ENCODE measurements at places on chromosomes 16 and 17. TPM values are rescaled to one million over a fixed set of nuclear protein-coding genes. Genes with fewer than 3 reads are reported as not detected.

CTF1 gene
- 1.9 TPM for total RNA-seq

HOXB5 gene
- 0.32 TPM for total RNA-seq

ORAI3 gene
- total RNA-seq = 12.2 TPM

KRT20 gene
- not detected for total RNA-seq

DNA sequence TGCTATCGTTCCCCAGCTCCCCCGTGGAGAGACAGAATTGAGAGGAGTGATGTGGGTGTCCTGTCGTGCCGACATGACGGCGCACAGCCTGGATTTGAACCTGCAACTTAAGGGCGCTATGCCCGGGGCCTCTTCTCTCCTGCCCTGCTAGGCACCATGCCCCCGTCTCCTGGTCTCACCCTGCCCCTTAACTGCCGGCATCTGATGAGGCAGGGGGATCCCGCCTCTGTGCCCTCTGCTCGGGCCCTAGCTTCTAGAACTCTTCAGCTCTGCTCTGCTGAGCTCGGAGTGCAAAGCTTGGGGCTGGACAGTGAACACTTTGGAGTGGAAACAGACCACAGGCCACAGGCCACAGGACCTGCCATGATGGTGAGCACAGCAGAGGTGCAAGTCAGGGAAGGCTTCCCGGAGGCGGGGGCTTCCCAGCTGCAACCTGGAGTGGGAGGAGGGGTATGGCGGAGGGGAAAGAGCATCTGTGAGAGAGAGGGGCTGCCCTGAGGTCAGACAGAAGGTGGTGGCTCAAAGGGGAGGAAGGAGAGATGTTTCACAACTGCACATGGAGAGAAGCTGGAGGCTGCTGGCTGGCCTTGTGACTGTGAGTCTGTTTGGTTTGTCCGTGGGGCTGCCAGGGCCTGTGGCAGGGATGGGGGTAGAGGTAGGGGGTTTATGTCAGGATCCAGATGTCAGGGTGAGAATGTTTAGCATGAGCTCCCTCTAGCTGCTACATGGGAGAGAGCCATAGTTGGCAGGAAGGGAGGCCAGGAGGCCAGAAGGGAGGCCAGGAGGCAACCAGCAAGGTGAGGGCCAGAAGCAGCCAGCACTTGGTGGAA, 107.8 kb downstream of the CRLF3 start:
- H3K4me3 ChIP-seq = no peak overlapping the region
- no peaks in the 10 kb centered on the region for H3K36me3 ChIP-seq
- DNase-seq = no peak
- no peaks in the 10 kb centered on the region for H3K27me3 ChIP-seq
- H3K27ac ChIP-seq = no peak overlapping the region

- no peaks in the 10 kb centered on the region for H3K4me1 ChIP-seq
- no peaks in the 10 kb centered on the region for H3K36me3 ChIP-seq
Measured at GRCh38 chr17:3766779-3767178, 34.2 kb downstream of the ITGAE start.

DNA sequence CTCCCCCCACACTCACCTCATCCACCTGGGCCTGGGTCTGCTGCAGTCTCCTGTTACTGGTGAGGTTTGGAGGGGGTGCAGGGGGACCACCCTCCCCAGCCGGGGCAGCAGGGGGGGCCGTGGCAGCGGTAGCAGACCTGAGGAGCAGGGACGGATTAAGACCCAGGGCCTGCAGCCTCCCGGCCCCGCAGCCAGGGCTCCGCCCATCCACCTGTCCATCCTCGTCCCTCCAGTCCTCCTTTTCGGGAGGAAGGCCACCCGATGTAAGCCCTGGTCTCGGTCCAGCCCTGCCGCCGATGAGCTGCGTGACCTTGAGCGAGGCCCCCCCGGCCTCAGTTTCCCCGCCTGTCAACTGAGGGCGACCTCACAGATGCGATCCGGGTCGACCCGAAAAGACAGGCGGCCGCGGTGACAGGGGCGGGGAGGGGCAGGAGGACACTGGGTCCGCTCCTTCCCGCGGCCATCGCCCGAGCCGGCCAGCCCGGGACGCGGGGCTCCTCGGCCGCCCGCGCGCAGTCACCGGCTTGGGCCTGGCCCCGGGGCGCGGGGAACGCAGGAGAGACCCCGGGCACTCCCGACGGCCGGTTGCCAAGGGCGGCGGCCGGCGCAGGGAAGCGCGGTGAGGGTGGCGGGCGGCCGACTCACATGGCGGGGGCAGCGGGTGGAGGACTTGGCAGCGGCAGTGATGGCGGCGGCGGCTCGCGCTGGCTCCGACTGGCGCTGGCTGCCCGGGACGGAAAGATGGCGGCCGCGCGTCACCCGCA, at the start of gene VAMP2:
VAMP2 (minus strand) TSS at position 716 of the 764 bp plus-strand sequence; CDS start at position 647, 69 bp downstream.
- peak within 1 kb of the TSS; percentile 99 for H3K27ac ChIP-seq
- H3K4me1 ChIP-seq = peaks cover 17% of the 10 kb centered on the region
- H3K36me3 ChIP-seq = no peaks in the 10 kb centered on the region
- no peaks in the 10 kb centered on the region for H3K27me3 ChIP-seq
- peak within 1 kb of the TSS; percentile 99 for H3K4me3 ChIP-seq
